ENCODE measurements at places on chromosomes 5 and 9.

DNA sequence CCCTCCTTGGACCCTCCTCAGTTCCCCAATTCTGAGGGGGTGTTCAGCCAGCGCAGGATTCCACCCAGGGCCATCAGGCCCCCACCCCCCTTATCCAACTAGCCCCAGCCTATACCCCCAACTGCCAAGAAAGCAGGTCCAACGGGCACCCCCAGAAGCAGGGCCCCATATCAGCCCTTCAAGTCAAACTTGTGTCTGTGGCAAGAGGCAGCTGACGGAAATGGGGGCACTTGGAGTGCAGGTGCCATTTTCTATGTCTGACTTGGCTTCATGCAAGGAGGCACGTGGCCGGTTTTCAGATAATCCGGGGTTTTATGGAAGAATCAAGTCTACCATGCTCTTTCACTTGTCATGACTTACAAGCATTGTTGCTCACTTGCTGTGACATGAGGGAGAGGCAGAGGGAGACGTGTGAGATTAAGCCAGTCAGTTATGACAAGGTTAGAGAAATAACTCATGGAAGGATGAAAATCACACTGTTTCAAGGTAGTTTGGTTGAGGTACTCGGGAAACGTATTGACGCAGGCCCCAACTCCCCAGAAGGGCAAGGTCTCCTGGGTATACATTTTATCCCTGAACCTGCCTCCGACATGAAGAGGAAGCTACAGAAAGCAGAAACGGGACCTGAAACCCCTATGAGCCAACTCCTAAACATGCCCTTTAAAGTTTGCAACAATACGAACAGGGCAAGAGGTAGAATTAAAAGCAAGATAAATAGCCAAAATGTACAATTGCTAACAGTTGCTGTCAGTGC, 26.5 kb upstream of the CLPTM1L start:
- DNase-seq = no peak

DNA sequence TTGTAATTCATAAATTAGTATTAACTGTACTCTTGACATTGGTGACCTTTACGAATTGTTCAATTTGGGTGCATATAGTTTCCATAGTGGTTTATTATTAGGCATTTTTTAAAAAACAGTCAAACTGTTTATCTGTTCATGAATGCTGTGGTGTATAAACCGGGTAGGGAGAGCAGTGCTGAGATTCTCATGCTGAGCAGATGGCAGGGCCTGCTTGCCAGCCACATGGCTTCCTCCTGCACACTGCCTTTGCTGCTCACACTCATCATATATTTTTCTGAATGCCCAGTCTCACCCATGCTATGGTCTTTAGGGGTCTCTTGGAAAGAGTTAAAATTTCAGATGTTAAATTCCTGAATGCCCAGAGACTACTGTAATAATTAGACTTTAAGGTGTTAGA, 40.8 kb downstream of the NNT start:
- no peak for DNase-seq

DNA sequence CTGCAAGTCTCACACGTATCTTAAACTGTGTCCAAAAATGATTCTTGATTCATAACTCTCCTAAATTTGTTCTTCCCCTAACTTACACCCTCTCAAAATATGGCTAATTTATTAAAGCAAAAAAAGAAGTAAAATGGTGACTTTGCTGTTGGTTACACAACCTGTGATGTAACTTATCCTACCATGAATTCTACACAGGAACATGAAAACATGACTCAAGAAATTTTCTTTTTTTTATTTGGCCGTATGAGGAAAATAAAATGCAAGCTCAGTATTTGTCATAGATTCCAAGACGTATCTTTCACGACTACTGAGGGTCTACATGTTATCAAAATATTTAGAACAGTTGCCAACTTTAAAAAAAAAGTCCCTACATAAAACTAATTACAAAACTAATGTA, 9.2 kb downstream of the LIFR start:
- DNase-seq = no peak

DNA sequence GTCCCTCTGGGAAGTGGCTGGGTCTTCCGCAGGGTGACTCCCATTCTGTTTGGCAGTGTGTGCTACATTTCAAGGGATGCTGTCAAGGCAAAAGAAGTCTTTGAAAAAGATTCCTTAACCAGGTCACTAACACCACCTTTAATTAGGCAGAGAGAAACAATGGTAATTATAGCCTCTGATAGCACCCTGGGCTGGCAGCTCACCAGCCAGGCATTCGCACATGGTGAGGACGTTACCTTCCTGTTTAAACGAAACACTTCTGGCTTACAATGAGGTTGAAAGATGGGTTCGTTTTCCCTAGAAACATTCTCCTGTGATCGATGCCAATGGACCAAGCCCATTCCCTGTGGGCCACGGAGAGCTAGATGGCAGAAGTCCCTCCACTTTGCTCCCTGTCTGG, 230.1 kb upstream of the PANK3 start:
- no peak for DNase-seq

DNA sequence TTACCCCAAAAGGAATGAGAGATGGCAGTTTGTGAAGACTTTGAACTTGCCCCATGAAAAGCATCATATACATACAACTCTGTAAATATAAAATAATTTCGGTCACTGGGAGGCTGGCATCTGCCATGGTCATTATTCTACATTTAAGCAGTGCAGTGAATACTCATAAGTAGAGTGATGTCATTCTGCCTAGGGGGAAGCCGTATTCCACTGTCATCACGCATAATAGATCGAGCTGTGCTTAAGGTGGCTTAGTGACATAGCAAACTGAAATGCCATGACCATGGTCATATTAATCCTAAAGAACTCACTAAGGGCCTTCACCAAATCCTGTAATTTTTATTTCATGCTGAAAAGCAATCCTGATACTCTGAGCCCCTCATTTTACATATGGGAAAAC, 42.4 kb upstream of the NR4A3 start:
- no peak for DNase-seq

GRCh38 chr5:150615141-150615699, 25.2 kb upstream of the SYNPO start:
- DNase-seq = no peak

- DNase-seq = no peak
These were observed 55.4 kb upstream of the TBC1D2 start for GRCh38 chr9:98310752-98311392.

DNA sequence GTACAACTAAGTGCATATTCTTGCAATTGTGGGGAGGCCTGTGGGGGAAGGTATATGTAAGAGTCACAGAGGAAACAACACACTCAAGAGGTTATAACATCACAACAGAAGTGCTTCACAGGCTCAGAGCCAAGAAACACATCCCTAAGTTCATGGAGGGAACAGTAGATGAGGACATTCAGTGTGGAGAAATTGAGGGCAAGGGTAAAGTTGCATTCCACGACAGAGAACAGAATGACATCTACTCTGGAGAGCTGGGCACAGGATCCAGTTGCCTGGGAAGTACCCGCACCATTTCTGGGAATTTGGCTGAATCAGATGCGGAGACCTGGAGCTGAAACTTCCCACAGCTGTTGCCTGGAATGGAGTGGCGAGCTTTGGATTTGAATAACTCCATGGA, 197.2 kb downstream of the NXNL2 start:
- DNase-seq = no peak

- no peak for DNase-seq
These were observed 2.6 kb downstream of the PDLIM4 start for GRCh38 chr5:132260051-132260450.

DNA sequence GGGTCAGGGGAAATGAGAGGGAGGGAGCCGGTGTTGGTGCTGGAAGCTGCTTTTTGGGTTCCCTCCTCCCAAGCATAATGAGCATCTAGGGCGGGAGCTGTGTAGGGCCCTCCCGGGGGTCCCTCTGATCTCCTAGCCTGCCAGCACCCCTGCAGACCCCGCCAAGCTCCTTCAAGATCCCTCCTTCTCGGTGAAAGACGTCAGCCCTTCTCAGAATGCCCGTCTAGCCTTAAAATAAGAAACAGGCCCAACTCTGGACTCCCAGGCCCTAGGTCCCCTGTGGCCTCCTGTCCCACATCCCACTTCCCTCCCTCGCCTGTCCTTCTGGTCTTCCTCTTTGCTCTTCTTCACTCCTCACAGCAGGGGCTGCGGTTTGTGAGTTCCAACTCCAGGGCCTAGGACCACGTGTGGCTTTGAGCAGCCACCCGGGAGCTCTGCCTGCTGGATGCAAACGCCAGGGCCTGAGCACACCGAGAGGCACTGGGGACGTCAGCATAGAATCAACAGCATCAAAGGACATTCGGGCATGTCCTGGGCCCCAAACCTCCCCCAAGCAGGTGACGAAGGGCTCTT, 8.8 kb upstream of the SCGB3A1 start:
- DNase-seq = no peak

GRCh38 chr5:104789366-104789765, 1226.8 kb upstream of the NUDT12 start:
- DNase-seq = no peak

- DNase-seq = no peak
These were observed 863 bp upstream of the LIFR start for GRCh38 chr5:38557308-38557710.

All from SHP77 treated with DMSO at 0.1 percent for 48 hours (cell line).